AML-193 (cell line): ENCODE measurements at places on chromosomes 4 and X.
A peak's percentile ranks its signal among the peaks of the same experiment; 100 is the strongest.

DNA sequence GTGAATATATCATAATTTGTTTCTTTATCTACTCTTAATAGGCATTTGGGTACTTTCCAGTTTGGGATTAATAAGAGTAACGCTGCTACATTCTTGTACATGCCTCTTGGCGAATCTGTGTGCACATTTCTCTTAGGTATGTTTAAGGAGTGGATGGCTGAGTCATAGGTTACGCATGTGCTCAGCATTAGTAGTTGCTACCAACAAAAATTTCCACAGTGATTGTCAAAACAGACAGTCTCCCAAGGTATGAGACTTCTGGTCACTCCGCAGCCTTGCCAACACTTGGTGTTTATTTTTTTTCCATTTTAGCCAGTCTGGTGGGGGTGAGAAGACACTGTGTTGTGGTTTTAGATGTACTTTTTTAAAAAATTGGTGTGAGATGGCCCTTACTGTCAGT lies 44.6 kb downstream of the FGFBP1 start:
- no peak for DNase-seq

DNA sequence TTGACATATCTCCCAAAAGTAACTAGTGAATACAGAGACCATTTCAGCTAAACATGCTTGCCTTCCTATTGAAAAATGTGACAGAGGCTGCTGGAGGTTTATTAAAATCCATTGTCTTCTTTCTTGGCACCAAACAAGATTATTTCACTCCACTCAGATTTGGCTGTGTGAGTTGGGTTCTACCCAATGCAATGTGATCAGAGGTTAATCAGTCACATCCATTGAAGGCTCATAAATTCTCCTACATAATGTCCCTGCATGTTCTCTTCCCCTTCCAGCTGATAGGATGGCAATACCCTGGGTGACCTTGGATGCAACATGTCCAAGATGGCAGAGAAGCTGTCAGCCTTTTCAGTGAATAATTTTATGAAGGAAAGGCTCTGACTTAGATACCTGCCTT lies 54.5 kb downstream of the TKTL2 start:
- DNase-seq: no peak

- DNase-seq: no peak
Measured at GRCh38 chr4:12122316-12122715, 693.6 kb upstream of the HS3ST1 start.

- DNase-seq: no peak
Measured at GRCh38 chr4:101969965-101970364, 179.4 kb downstream of the BANK1 start.

DNA sequence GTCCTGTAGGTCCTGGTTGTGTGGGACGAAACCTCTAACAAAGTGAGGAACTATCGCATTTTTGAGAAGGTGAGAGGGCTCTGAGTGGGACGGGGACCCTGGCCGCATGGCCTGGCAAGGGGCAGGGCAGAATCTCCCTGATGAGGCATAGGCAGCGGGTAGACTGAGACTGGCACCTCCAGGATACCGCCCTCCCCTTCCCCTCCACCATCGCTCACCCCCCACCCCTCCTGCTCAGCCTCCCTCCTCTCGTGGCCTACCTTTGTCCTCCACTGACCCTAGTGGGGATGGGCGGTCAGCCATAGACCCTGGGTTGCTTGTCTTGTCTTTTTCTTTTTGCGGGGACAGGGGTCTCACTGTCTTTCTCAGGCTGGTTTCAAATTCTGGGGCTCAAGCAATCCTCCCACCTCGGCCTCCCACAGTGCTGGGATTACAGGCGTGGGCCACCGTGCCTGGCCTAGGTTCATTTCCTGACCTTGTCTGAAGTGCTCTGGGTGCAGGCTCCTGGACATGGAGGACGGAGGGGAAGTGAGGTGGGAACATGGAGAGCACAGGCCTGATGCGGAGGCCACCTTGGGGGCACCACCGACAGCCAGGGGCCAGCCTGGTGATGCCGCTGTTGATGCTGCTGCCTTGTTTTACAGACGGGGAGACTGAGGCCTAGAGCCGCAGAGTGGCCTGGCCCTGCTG lies 10.5 kb upstream of the ADD1 start:
- no peak for DNase-seq

GRCh38 chr4:8675906-8676305 lies 83.3 kb downstream of the CPZ start:
- no peak for DNase-seq

DNA sequence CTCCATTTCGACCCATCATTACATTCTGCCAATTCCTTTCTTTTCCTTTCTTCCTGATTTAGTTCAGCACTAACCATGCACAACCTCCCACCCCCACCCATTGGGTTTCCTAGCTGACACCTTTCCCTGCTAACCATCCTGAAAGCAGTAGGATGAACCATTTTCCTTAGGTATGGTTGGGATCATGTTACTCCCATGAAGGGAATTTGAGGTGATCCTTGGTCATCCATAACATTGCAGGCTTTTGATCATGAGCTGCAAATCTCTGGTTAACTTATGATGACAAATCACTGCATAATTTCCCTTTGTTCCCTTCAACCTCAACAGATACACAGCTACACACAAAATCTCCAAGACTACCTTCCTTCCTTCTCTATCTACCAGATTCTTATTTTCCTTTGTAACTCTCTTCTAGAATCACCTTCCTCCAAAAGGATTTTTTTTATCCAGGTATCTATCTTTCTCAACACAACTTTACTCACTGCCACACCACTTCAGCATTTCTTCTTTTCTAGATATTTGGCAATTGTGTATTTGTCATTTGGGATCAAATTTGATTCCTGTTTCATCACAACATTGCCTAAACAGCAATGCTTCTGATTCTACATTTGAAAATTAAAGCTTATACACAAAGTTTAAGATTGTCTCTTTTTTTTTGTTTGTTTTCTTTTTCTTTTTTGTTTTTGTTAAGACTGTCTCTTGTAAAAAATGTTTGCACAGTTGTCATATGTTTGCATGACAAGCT lies 145.1 kb downstream of the RBM47 start:
- DNase-seq: no peak

DNA sequence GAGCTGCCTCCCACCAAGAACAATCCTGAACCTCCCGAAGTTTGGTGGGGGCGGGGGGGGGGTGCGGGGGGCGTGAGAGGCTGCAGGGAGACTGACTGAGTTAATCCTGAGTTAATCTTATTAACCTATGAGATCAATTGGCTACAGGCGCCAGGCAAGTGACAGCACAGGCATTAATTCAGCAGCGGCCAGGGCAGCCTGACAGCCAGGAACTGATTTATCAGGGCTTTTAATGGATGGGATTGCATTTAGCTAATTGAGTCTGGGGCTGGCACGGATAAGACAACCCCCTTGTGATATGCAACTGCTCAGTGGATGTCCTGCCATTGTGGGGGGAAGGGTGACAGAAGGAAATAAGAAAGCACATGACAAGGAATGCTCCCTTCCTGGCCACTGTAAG lies 16.3 kb downstream of the RTL5 start:
- no peak for DNase-seq

DNA sequence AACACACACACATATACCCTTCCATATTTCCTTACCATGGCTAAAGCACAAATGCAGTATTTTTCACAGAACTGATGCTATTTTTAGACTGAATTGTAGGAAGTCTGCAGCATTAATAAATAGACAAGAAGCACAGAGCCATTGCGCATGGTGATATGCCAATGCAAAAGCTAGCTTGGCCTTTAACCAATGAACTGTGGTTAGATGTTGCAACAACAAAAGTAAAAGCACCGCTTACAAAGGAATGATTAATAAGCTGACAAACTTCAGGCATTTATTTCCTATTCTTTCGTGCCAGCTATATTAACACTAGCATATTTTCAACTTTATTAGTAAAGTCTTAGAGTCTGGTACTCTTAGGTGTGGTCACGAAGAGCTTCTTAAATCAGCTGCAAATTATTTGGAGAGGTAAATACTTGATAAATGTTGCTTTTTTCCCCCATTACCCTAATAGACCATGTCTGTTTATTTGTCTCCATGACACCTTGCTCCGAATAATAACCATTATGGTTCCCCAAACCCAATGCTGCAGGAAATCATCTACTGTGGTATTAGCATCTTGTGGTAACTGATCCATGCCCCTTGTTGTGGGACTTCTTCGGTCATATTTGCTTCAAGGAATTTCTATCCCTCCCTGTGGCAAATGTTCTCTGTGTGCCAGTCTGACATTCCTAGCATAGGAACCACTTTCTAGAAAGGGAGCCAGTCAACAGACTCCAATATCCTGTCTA lies 306.1 kb upstream of the TAPT1 start:
- no peak for DNase-seq

- peak; percentile 31 for DNase-seq
Measured at GRCh38 chr4:110165382-110166286, 32.8 kb downstream of the ELOVL6 start.

DNA sequence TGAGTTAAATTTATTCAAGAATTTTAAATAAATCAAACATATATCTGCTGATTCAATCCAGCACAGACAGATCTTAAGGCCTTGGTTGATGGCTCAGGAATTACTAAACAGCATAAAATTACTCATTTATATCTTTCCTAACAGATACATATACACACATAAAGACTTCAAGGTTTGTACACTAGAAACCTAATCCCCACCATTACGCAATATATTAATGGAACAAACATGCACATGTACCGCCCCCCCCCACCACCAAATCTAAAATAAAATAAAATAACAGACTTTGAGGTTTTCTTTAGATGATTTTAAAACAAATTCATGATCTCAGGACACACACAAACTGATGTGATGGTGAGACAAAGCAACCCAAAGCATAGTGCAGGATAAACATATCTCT lies 333.9 kb upstream of the DDX53 start:
- DNase-seq: no peak

GRCh38 chr4:10765386-10765785 lies 80.8 kb upstream of the CLNK start:
- no peak for DNase-seq

- DNase-seq: no peak
Measured at GRCh38 chr4:79575709-79576428, 167.8 kb upstream of the GK2 start.

GRCh38 chr4:188299161-188299560 lies 159.9 kb downstream of the TRIML1 start:
- DNase-seq: no peak

- no peak for DNase-seq
Measured at GRCh38 chr4:180635281-180635680, 1607.9 kb upstream of the TENM3 start.

DNA sequence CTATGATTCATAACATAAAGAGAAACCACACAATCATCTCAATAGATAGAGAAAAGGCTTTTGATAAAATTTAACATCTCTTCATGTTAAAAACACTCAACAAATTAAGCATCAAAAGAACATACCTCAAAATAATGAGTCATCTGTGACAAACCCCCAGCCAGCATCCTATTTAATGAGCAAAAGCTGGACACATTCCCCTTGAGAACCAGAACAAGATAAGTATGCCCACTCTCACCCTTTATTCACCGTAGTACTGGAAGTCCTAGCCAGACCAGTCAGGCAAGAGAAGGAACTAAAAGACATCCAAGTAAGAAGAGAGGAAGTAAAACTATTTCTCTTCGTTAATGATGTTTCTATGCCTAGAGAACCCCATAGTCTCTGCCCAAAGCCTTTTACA lies 507.2 kb downstream of the PABPC4L start:
- no peak for DNase-seq

GRCh38 chrX:17440836-17441235 lies 65.8 kb downstream of the NHS start:
- DNase-seq: no peak

GRCh38 chr4:56723659-56724230 lies 42.6 kb upstream of the HOPX start:
- no peak for DNase-seq

DNA sequence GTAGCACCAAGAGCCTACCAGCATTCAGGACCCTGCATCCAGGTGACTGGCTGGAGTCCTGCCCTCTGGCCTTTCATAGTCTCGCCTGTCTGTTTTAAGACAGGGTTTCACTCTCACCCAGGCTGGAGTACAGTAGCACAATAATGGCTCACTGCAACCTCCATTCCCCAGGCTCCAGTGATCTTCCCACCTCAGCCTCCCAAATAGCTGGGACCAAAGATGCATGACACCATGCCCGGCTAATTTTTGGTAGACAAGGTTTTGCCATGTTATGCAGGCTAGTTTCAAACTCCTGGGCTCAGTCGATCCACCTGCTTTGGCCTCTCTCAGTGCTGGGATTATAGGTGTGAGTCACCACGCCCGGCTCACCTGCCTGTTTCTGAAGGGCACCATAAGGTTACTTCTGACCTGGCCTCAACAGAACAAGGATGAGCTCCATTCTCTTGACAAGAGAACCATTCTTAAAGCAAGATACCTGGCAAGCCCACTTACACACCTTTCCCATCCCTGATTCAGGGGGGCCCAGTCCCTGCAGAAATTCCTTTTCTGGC lies 6.7 kb downstream of the RPS4X start:
- DNase-seq: no peak

GRCh38 chrX:20514358-20514757 lies 247.6 kb upstream of the RPS6KA3 start:
- no peak for DNase-seq

DNA sequence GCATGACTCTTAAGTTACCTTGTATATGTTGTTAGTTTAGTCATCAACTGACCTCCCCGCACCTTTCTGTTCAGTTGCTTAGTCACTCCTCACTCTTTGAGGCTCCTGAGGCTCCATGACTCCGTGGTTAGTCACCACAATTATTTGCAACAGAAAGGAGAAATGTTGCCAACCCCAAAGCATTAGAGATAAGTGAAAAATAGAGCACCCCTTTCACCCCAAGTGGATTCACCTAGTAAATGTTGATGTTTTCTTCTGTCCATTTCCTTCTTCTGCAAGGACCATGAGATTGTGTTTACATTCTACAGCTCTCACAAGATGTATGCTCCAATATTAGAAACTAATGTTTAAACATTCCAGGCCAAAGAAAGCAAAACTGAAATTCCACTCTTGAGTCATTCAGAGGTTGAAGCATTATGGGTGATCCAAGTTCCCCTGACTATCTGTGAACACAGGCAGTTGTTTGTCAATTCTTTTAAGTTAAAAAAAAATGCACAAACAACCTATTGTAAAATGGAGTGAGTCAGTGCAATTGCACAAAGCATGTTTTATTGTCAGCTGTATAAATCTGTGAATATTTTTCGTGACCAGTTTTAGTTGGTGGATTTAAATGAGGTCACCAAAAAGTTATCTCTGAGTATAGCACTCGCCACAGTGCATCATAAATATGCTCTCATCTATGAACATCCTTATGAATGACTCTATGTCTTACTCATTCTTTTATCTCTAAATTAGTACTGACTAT lies 552.4 kb upstream of the MAGEB2 start:
- DNase-seq: no peak

- DNase-seq: no peak
Measured at GRCh38 chr4:130486186-130486585, 1390.2 kb downstream of the C4orf33 start.

DNA sequence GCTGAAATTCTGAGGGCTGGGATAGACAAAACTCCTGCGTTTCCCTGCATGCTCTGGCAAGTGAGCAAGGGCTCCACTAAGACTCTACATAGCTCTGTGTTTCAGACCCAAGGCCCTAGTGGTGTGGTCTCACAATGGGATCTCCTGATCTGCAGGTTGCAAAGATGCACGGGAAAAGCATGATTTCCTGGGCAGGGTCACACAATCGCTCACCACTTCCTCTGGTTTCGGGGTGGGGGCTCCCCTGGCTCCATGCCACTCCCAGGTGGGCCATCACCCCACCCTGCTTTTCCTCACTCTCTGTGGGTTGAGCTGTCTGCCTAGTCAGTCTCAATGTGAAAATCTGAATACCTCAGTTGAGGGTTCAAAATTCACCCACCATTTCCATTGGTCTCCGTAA lies 111.5 kb downstream of the KLF8 start:
- DNase-seq: no peak

GRCh38 chr4:155376387-155377268 lies at the start of gene MAP9:
Gene MAP9 (minus strand): TSS chr4:155376965. CDS start chr4:155375850, 1,115 bp downstream.
- DNase-seq: no peak

GRCh38 chrX:53003111-53003510 lies 44.8 kb upstream of the FAM156A start:
- DNase-seq: no peak
